ENCODE measurements at places on chromosomes 6 and 20.

GRCh38 chr20:48683467-48684175 is 144.2 kb downstream of the PREX1 start:
- DNase-seq = no peak

GRCh38 chr20:60352017-60352416 is 393.8 kb downstream of the CDH26 start:
- no peak for DNase-seq

DNA sequence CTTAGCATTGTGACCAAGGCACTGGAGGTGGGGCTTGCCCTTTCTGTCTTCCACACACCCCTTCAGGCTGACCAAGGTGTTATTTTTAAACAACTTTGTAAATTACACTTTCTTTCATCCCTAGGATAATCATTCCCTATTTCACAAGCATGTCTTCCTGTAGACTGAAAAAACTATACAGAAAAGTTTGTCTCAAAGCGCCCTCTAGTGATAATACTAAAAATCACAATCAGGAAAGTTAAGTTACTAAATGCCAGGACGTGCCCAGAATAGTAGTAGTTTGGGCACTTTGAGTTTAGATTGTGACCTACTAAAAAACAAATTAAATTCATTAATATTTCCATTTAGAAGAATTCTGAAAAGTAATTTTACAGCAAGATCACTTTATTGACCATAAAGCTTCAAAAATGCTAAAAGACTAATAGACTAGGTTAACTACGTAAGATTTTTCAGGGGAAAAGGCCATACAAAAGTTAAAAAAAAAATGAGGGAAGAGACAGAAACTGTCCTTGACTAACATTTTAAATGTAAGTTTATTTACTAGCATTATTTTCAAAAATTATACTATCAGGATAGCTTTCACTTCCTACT is 123.3 kb upstream of the DUSP22 start:
- peak; percentile 42 for DNase-seq

- DNase-seq = no peak
Measured at GRCh38 chr20:17749978-17750721, 50.4 kb downstream of the BANF2 start.

DNA sequence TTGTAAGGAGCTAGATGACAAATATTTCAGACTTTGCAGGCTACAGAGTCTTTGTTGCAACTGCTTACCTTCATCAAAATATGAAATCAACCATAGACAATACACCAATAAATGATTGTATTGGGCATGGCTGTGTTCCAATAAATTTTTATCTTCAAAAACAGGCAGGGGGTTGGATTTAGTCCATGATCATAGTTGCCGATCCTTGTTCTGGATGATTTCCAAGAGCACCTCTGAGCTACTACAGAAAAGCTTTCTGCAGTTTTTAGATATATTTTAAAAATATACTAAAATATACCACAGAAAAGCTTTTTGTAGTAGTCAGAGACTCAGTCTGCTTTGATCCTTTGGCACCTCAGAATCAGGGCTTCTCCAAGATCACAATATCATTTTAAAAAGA is 145.0 kb downstream of the HTR1B start:
- no peak for DNase-seq

DNA sequence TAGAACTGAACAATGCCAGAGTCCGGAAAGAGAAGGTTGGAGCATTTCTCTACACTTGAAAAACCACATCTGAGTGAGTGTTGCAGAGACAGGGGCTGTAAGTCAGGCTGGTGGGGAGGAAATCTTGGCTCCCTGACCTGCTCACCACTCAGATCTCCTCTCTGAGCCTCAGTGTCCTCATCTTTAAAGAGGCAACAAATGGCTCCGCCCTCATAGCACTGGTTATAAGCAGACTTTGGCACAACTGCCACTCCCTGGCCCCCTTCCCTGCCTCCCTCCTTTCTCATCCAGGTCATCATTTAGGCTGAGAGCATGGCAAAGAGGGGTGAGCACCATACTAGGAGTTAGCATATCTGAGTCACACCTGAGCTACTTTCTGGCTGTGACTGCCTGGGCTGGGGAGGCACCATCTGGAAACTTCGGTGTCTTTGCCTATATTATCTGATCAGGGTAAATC is 10.6 kb downstream of the SIRPG start:
- no peak for DNase-seq

DNA sequence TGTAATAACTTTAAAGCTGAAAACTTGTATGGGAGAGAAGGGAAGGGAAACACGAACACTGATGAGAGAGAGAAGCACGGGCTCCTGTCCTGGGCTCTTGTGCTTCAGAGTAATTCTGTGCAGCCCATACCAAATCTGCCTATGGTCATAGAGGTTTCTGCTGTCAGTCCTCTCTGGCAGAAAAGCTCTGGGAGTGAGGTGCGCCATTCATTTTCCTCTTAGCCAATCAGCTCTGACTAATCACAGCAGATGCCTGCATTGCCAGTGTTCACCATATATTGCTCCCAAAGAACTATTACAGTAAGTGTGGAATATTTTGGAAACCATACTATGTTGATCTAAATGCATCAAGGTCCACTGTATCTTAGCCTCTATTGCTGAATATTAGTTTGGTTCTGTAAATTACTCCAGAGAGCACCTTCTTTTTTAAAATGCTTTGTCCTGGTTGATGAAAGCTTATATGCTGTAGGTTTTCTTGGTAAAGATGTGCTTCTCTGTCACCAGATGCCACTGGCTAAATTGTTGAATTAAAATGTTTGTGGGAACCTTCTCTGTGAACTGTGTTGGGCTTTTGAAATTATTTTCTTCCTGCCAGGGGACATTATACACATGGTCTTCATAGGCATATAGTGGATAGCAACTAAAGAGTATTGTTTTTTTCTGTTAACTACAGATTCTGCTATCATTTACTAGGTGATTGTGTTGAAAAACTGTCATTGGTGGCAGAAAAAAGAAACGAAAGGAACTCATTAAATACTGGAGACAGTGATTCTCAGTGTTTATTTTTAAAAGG is 38.3 kb downstream of the DCBLD1 start:
- DNase-seq = no peak

- no peak for DNase-seq
Measured at GRCh38 chr20:19497064-19497463, 261.0 kb upstream of the RIN2 start.

GRCh38 chr6:133637874-133638273 is 251.0 kb upstream of the TCF21 start:
- DNase-seq = no peak

DNA sequence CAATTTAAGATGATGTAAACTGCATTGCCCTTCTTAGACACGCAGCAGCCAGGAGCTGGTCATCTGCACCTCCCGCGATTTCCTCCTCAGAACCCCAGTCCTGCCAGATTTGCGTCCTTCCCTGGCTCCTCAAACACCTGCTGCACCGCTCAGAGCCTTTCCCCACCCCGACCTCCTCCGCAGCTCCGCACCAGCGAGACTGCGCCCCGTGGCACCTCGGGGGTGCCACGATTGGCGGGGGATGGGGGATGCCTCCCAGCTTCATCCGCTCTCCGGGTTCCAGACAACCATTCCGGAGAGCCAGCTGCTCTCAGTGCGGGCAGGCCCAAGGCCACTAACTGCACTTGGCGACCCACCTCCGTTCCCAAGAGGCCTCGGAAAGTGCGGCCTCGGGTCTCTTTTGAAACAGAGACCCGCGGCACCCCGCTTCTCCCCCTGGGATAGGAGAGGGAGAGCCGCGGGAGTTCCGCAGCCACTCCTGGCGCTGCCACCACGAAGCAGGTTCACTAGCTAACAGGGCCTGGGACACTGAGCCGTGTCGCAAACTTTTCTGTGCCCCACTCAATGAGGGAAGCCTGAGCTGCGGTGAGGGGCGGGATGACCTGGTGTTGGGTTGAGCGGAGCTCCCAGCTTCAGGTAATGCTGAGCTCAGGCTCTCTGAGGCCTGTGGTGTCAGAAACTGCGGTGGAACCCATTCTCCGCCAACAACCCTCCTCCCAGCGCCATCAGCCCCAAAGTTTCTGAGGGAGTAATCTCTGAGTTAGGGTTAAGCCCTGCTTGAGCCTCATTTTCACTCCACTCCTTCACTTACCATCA is 7.3 kb upstream of the TFAP2A start:
- DNase-seq = no peak

DNA sequence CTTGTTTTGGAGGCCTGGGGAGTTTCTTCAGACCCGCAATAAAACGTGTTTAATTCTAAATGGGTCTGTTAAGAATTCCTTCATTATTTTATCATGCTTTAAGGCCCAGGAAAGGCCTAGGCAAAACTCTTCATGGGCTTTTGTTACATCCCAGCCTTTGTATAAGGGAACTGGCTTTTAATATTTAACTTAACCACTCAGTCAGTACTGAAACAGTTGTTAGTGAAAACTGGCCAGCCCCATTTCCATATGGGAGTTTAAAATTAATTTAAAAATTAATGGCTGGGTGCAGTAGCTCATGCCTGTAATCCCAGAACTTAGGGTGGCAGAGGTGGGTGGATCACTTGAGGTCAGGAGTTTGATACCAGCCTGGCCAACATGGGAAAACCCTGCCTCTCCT is 213.2 kb upstream of the FKBP1C start:
- no peak for DNase-seq

- DNase-seq = no peak
Measured at GRCh38 chr20:48782901-48783308, 44.9 kb downstream of the PREX1 start.

DNA sequence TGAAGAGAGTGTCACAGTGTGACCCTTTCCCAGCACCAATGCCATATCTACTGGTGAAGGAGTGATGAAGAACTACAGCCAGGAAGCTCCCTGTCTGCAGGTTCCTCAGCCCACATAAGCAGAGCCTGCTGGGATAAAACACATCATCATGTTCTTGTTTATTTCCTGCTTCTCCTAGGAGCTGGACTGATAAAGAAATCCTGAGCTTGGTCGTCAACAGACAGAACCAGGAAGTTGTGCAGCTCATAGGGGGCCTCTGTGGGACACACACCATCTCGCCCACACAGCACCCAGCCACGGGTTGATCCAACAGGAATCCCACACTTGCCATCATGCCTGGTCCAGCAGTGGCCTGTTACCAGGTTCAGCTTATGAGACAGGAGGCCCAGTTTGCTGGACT is 2.8 kb upstream of the CSTL1 start:
- no peak for DNase-seq

- no peak for DNase-seq
Measured at GRCh38 chr6:27230758-27231111, 16.8 kb upstream of the PRSS16 start.

DNA sequence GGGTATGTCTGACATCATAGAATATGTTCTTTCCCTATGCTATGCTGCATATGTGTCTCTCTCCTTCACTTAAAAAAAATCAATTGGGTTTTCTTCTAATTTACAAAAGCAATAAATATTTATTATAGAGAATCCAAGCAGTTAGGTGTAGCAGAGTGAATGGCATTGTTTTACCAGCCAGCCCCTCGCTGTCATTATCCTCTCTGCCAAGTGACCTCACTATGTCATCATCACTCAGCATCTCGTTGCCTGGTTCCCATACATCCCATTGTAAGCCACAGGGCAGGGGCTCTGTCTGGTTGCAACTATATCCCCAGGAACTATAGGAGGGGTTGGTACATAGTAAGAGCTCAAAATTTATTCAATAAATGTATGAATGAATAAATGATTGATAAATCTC is 31.3 kb downstream of the KIAA0319 start:
- no peak for DNase-seq

GRCh38 chr6:34390531-34391472 is 1.7 kb downstream of the NUDT3 start:
- DNase-seq = no peak

GRCh38 chr20:38298768-38299288 is 5.1 kb upstream of the BPI start:
- DNase-seq = no peak

DNA sequence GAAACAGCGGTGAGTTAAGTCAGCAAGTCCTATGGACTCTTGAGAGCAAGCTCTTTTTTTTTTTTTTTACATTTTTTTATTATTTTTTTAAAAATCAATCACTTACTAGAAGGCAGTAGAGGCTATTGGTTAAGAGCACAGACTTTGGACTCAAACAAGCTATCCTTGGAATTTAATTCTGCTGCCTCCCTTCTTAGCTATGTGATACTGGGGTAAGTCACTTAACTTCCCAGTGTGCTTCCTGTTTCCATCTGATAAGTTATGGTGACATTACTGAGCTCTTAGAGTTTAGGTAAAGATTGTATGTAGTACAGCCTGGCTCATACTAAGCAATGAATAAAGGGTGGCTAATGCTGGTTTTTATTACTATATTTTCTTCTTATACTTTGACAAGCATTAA is 770.5 kb upstream of the FLRT3 start:
- DNase-seq = no peak

DNA sequence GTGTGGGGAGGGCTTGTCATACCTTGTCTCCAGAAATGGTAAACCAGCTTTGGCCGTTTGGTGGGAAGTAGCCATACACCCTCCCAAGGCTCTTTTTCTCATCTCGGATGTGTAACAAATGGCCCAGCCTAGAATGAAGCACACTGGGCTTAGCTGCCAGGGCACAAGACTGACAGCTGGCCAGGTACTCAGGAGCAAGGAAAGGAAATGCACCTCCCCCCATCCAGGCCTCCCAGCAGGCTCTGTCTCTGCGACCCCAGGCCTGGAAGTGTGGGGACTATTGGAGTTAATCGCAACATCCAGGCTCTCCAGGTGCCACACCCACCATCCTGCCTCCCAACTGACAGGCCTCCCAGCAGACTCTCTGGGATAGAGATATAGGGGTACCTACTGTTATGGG is 43.0 kb downstream of the MRS2 start:
- no peak for DNase-seq

DNA sequence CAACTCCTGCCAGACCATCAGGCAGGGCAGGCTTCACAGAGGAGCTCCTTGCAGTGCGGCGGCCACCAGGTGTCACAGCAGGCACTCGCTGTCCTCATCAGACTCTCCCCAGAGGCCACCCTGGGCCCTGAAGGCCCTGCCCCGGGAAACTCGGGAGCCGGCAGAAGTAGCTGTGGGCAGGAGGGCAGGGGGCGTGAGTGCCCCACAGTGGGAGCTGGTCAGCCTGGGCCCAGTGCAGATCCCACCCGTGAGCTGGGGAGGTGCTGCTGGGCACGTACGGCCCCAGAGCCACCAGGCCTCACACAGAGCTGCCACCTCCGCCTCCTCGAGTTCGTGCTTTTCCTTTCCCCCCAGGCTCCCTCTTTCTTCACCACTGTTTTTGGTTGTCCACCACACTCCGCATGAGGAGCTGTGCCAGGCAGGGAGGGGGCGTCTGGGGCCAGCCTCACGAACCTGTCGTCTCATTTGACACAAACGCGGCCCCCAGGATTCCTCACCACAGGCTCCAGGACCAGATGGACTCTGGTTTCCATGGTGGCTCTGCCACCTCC is 33.8 kb downstream of the FRMD1 start:
- DNase-seq = no peak

GRCh38 chr20:21159658-21160380 is 33.9 kb downstream of the KIZ start:
- no peak for DNase-seq

GRCh38 chr20:3183896-3184612 is 10.7 kb upstream of the LZTS3 start:
- DNase-seq = no peak

- no peak for DNase-seq
Measured at GRCh38 chr20:62587757-62588402, 54.4 kb upstream of the SLCO4A1 start.

- no peak for DNase-seq
Measured at GRCh38 chr6:117591405-117591804, 10.9 kb downstream of the GOPC start.
